Type B pancreatic cell (in vitro differentiated cells): ENCODE measurements at places on chromosomes 16 and 17. TPM values are rescaled to one million over a fixed set of nuclear protein-coding genes. Genes with fewer than 3 reads are reported as not detected.

GRCh38 chr16:83806731-83807130, 1.0 kb upstream of the HSBP1 start:
- H3K4me3 ChIP-seq: peak overlapping the region; percentile 96
- peaks cover 15% of the 10 kb centered on the region for H3K36me3 ChIP-seq
- no peak for DNase-seq

DNA sequence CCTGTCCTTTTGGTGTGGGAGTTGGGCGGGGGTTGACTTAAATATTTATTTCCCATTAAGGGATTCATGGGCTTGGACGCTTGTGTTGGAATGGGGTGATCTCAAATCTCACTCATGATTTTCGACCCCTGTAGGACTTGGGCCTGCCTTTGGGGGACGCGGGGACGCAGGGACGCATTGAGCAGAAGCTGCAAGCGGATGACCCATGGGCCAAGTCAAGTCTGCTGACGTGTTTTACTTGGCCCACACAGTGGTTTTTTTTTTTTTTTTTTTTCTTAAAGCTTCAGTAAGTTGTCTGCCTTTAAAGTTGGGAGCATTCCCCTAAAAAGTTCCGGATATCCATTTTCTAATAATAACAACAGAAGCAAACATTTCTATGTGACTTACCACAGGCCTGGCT, 28.9 kb downstream of the CMIP start:
- no peak overlapping the region for H3K4me3 ChIP-seq
- peak overlapping the region; percentile 29 for H3K27ac ChIP-seq
- DNase-seq: no peak
- peaks cover 42% of the 10 kb centered on the region for H3K4me1 ChIP-seq

- peaks cover 3% of the 10 kb centered on the region for H3K4me1 ChIP-seq
- peak overlapping the region; percentile 55 for H3K4me3 ChIP-seq
- DNase-seq: no peak
- no peak overlapping the region for H3K27ac ChIP-seq
- no peaks in the 10 kb centered on the region for H3K27me3 ChIP-seq
- H3K36me3 ChIP-seq: no peaks in the 10 kb centered on the region
Measured at GRCh38 chr16:88813269-88814143, 1.8 kb upstream of the APRT start.

DNA sequence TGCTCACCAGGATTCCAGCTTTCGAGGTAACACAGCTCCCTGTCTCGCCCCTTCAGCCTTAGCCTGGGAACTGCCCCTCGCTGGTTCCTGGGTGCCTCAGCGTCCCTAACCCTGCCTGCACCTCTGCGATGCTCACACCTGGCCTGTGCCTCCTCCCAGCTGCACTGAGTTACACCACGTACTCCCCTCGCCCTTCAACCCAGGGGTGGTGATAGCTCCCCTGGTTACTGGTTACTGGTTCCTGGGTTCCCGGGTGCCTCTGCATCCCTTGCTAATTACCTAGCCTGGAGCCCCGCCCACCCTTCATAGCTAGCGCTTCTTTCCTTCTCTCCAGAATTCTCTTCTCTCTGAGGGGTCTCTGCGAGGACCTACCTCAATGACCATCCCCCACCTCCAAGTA, 65.3 kb upstream of the PLCG2 start:
- H3K27ac ChIP-seq: no peak overlapping the region
- peaks cover 30% of the 10 kb centered on the region for H3K4me1 ChIP-seq
- H3K4me3 ChIP-seq: no peak overlapping the region

- peak overlapping the region; percentile 72 for H3K27ac ChIP-seq
- H3K27me3 ChIP-seq: peaks cover 39% of the 10 kb centered on the region
Measured at GRCh38 chr16:50547340-50548124, 664 bp upstream of the NKD1 start.

DNA sequence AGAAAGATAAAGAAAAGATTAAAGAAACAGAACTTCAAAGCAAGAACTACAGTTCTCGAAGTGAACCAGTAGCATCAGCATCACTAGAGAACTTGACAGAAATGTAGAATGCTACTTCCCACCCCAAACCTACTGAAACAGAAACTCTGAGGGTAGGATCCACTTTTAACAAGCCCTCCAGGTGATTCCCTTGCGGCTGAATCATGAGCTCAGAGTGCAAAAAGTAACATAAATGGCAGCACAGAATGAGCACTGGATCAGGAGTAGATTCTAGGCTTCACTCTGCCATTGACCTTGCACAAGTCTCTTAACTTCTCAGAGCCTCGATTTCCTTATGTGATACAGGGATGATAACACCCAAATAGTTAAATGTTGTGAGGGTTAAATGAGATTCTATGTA, 5.8 kb downstream of the TOM1L2 start:
- no peaks in the 10 kb centered on the region for H3K27me3 ChIP-seq
- no peak overlapping the region for H3K27ac ChIP-seq
- no peak overlapping the region for H3K4me3 ChIP-seq
- peaks cover 8% of the 10 kb centered on the region for H3K36me3 ChIP-seq

DNA sequence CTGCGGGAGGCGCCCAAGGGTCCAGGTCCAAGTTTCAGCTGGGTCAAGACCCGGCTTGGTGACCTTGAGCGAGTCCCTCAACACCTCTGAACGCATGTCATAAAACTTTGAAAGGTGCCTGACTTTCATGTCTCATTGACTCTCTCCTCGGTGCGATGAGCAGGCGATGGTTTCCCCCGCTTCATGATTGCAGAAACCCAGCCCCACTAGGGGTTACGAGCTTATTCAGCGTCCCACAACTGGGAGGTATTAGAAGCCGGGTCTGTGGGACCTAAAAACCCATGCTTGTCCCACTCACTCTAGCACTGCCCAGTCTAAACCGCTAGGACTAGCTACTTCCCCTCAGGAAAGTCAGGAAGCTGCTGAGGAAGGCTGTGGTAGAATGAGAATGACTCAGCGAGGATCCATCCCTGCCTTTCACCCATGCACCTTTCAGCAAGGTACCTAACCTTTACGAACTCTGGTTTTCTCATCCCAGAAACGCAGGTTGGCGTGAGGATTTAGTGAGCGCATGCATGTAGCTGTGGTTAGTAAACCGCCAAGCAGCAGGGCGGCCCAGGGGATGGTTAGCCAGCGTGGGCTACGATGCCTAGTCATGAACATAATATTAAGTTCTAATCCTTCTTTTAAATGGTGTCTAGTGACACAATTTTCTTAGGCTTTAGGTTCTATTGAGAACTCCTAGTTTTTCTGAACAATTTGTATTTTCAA, 26.2 kb upstream of the RFFL start:
- no peak for DNase-seq
- no peaks in the 10 kb centered on the region for H3K27me3 ChIP-seq
- peaks cover 17% of the 10 kb centered on the region for H3K4me1 ChIP-seq
- peak overlapping the region; percentile 85 for H3K4me3 ChIP-seq
- H3K27ac ChIP-seq: peak overlapping the region; percentile 83

GRCh38 chr17:44863061-44863918, 15.6 kb downstream of the HIGD1B start:
- DNase-seq: no peak
- no peak overlapping the region for H3K4me3 ChIP-seq
- H3K27me3 ChIP-seq: no peaks in the 10 kb centered on the region
- no peaks in the 10 kb centered on the region for H3K4me1 ChIP-seq
- no peak overlapping the region for H3K27ac ChIP-seq
- H3K36me3 ChIP-seq: peaks cover 24% of the 10 kb centered on the region

DNA sequence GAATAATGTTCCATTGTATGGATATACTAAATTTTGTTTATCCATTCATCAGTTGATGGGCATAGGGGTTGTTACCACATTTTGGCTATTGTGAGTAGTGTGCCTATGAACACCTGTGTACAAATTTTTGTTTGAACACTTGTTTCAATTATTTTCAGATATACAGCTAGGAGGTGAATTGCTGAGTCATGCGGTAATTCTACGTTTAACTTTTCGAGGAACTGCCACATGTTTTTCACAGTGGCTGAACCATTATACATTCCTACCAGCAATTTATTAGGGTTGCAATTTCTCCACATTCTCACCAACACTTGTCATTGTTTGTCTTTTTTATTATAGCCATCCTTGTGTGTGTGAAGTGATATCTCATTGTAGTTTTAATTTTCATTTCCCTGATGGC, 75.6 kb downstream of the AKAP1 start:
- no peaks in the 10 kb centered on the region for H3K27me3 ChIP-seq
- DNase-seq: no peak
- peaks cover 9% of the 10 kb centered on the region for H3K4me1 ChIP-seq
- no peaks in the 10 kb centered on the region for H3K36me3 ChIP-seq
- no peak overlapping the region for H3K27ac ChIP-seq

DNA sequence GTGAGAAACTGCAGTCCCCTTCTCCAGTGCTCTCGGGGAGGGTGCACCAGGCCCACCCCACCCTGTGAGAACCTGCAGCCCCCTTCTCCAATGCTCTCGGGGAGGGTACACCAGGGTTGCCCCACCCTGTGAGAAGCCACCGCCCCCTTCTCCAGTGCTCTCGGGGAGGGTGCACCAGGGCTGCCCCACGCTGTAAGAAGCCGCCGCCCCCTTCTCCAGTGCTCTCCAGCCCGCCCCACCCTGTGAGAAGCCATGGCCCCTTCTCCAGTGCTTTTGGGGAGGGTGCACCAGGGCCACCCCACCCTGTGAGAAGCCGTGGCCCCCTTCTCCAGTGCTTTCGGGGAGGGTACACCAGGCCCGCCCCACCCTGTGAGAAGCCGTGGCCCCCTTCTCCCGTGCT, 12.1 kb downstream of the SPATA33 start:
- H3K4me3 ChIP-seq: no peak overlapping the region
- no peaks in the 10 kb centered on the region for H3K27me3 ChIP-seq
- H3K4me1 ChIP-seq: no peaks in the 10 kb centered on the region
- DNase-seq: no peak

DNA sequence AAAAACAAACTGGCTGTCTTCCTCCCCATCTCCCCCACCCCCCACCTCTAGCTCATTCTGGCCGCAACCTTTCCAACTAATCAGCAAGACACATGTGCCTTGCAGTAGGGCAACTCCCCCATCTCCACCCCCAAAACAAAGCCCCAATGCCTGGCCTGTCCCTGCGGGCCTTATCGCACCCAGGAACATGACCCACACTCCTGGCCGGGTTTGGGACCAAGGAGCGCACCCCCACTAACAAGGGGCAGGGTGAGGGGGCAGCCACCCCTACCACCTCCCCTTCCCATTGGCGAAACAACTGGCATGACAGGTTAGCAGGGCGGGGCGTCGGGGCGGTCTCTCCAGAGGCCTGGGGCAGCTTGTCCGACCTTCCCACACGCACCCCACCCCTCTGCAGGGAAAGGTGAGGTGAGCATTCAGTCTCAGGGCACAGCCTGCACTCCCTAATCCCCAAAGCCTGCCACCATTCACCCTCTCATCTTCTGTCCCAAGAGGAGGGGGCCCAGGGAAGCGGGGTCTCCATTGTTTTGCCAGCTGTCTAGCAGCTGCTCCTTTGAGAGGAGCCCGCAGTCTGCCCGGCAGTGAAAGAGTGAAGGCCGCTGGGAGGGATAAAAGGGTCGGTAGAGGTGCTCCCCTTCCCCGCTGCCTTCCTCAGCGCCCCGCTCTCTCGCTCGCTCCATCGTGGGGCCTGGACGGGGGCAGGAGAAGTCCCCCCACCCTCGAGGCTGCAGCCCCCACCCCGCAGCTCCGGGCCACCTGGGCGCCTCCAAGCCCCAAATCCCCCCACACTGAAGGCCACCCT, 765 bp downstream of the MYO18A start:
- no peak for DNase-seq
- peak overlapping the region; percentile 85 for H3K4me3 ChIP-seq
- H3K27me3 ChIP-seq: no peaks in the 10 kb centered on the region
- H3K36me3 ChIP-seq: no peaks in the 10 kb centered on the region
- H3K4me1 ChIP-seq: peaks cover 29% of the 10 kb centered on the region

DNA sequence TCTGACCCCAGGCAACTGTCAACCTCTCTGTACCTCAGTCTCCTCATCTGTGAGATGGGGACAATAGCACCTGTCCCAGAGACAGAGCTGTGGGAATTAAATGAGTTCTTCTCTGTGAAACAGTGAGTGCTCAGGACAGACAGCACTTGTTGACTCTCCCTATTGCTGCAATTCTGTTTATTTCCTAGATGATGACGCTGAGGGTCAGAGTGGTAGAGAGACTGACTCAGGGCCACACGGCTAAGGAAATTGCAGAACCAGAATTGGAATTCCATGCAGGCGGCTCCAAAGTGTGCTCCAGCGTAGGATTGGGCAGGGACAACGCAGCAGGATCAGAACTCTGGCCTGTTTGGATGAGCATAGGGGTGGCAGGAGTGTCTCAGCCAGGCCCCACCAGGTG, 302.2 kb downstream of the C16orf95 start:
- H3K4me1 ChIP-seq: peaks cover 22% of the 10 kb centered on the region
- H3K27me3 ChIP-seq: peaks cover 30% of the 10 kb centered on the region
- no peak overlapping the region for H3K27ac ChIP-seq
- no peak for DNase-seq
- H3K36me3 ChIP-seq: no peaks in the 10 kb centered on the region
- H3K4me3 ChIP-seq: no peak overlapping the region

GRCh38 chr17:44585315-44585714, 28.0 kb downstream of the FZD2 start:
- no peaks in the 10 kb centered on the region for H3K36me3 ChIP-seq
- no peak overlapping the region for H3K27ac ChIP-seq
- DNase-seq: no peak
- H3K4me3 ChIP-seq: no peak overlapping the region
- peaks cover 22% of the 10 kb centered on the region for H3K4me1 ChIP-seq

DNA sequence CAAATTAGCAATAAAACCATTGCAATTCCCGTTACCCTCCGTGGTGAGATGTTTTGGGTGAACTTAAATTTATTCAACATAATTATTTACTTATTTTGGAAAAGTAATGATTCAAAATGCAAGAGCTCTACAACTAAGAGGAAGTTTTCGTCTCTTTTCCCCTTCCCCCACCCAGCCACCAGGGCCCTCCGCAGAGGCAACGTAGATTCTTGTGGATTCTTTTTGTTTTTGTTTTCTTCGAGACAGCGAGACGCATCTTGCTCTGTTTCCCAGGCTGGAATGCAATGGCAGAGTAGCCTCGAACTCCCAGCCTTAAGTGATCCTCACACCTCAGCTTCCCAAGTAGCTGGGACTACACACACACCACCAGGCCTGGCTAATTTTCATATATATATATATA, 19.2 kb downstream of the CCDC40 start:
- H3K4me3 ChIP-seq: no peak overlapping the region
- H3K27me3 ChIP-seq: no peaks in the 10 kb centered on the region
- no peak overlapping the region for H3K27ac ChIP-seq
- H3K4me1 ChIP-seq: no peaks in the 10 kb centered on the region

DNA sequence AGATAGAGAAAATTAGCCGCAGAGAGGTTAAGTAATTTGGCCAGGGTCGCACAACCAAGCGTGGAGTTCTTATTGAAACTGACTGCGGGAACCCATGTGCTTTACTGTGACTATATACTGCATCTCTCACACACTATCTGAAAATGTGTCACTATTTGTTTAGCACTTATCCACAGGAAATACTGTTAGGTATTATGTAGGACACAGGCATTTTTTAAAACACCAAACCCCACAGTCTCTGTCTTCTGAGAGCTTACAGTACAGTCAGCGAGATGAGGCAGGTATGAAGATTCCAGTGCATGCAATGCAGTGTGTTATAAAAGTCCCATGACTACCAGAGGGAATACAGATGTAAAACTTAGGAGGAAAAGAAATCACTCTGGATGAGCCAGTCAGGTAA, 11.3 kb downstream of the RBL2 start:
- no peaks in the 10 kb centered on the region for H3K27me3 ChIP-seq
- peaks cover 18% of the 10 kb centered on the region for H3K36me3 ChIP-seq
- H3K4me1 ChIP-seq: no peaks in the 10 kb centered on the region
- DNase-seq: no peak
- no peak overlapping the region for H3K4me3 ChIP-seq
- H3K27ac ChIP-seq: no peak overlapping the region

Gene SPATA22
- not detected in 2 replicates for total RNA-seq

Gene C17orf113
- total RNA-seq: 2.1 and 3.0 TPM in 2 replicates

Gene LAT
- 3.8 and 8.5 TPM in 2 replicates for total RNA-seq

Gene CCL16
- not detected in 2 replicates for total RNA-seq

Gene CPHXL
- not detected in 2 replicates for total RNA-seq
